ENCODE measurements at places on chromosomes 1 and 21.

DNA sequence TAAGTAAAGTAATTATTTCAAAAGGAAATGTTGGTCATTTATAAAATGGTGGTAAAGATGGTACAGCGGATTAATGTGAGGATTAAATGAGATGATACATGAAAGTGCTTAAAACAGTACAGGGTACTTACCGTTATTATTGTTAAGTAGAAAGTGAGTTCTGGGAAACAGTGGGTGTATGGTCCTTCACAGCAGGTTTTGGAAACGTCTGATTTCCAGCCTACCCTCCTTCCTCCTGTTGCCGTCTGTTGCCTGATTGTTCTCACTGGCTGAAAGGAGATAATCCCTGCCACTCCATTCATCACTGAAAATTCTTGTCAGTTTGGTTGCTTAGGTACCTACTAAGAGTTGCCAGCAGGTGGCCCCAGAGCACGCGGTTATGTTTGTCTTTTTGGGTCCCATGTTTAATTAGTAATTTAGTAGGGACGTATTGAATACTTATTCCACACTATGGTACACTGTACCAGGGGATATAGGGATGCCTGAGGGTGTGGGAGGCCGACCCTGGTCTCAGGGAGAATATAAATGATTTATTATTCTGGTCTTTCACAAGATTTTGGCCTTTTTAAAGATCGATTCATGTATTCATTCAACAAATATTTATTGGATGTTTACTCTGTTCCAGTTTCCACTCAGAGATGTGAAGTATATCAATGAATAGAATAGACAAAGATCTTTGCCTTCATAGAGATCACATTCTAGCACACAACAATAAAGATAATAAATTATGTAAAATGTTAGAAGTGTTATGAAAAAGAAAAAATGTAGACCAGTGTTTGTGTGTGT is 30.8 kb upstream of the RPTN start:
- peak; percentile 22 for DNase-seq

- DNase-seq, result no peak
Observed at GRCh38 chr1:150905301-150905700, 18.4 kb downstream of the CTXND2 start.

DNA sequence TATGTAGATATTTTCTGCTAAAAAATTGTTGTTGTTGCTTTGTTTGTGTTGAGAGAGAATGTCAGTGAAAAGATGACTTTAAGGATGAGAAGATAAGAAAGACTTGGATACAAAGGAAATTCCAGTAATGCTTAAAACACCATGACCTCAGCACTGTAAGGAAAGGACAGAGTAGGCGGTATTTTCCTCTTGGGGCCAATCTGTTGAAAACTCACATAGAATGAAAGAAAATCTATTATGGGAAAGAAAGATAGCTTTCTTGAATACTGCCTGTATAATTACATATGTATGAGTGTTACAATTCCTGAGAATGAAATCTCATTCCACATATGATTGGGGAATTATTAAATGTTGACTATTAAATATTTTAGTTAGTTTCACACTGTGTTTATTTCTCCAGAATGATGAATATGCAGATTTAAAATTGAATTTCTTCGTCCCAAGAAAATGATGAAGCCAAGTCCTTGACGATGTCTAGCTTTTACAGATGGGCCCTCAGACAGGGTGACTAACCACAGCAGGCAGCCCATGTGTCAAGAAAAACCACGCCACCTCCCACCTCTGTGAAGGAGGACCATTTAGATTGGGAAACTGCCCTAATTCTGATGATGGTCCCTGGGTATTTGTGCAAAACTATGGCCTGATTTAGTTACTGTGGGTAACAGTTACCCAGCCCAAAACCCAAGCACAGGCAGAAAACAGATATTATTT is 49.7 kb upstream of the LMO4 start:
- no peak for DNase-seq

- no peak for DNase-seq
Observed at GRCh38 chr1:173201969-173202368, 5.2 kb downstream of the TNFSF4 start.

DNA sequence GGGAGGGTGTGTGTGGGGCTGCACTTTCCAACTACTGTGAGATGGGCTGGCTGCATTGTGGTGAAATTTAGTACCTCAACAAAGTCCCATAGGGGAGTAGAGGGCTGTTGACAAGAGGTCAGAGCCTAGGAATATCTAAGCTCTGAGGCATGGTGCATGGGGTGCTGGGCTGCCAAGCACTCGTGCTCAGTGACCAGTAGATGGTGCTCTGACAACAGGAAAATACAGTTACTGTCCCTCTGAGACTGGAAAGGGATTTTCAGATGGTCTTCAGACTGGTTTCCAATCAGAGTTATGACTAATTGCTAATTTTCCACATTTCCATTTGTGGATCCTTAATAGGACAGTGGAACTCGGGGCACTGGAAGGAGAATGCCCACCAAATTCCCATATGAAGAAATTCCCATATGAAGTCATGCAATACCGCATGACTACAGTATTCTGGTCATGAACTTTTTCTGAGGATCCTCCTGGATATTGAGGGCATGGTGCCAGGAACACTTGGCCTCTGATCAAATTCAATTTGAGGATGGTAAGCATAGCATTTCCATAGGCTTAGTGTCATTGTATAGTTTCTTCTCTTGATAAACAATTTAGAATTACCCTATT is 4.1 kb upstream of the CACNA1E start:
- DNase-seq, result peak; percentile 58

DNA sequence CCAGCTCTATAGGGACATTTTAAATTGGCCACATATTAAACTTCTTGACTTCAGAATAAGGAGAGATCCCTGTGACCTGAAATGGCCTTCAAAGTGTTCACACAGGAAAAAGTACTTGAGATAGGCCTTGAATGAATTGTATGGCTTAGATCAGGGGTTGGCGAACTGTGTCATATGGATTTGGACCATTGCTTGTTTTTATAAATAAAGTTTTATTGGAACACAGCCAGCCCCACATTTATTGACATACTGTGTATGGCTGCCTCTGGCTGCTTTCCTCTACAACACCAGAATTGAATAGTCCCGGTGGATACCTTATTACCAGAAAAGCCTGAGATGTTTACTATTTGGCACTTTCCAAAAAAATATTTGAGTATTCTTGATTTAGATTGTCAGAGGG is 4.0 kb downstream of the BROX start:
- no peak for DNase-seq

DNA sequence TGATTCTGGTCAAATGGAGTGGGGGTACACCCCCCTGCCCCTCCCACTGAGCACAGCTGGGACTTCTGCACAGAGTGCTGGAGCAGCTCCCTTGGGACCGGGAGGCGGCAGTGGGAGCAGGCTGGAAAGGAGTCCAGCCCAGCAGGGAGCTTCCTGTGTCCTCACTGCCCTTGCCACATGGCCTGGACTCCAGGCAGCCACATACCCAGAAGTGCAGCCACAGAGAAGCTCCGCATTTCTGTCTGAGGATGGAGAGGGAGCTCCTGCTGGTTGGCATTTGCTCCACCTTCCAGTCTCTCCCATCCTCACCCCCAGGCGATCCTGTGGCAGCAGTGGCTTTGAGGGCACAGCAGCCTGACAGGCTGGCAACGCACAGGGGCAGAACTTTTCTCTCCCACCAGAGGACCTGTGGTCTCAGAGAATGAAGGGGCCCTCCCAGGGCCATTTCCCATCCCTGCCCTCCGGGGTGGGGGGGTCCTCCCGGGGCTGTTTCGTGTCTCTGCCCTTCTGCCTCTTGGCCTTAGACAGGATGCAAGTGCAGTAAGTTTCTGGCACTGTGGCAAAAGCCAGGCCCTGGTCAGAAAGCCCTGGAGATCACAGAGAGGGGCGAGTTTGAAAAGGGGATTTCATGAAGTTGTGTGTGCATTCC is 103.6 kb upstream of the COL6A1 start:
- DNase-seq, result no peak

DNA sequence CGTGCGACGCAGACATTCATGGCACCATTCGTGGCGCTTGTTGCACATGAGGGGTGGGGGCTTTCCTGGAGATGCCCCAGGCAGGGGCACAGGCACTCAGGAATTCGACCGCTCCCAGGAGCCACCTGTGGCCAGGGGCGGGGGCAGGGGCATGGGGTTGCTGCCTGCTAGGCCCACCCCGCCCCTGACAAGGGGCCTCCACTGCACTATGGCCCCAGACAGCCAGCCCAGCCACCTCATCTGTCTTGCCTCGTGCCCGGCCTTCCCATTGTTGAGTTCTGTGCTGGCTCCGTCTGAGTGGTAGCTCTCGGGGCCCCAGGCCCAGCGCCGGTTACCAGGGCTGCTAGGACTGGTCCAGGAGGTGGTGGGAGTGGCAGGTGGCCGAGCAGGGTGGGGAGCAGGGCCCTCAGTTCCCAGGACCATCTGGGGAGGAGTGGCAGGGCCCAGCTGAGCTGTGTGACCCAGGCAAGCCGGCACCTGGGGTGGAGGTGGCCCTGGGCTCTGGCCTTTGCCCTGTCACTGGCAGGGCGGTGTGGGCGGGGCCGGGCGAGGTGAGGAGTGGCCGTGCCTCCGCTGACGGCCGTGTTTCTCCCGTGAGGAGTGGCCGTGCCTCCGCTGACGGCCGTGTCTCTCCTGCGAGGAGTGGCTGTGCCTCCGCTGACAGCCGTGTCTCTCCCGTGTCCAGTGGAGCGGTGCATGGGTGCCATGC is 1.9 kb downstream of the PLCH2 start:
- DNase-seq, result no peak

- DNase-seq, result no peak
Observed at GRCh38 chr1:151144474-151145303, 1.7 kb downstream of the SEMA6C start.

GRCh38 chr1:17883662-17884395 is 128.7 kb downstream of the ACTL8 start:
- DNase-seq, result no peak

DNA sequence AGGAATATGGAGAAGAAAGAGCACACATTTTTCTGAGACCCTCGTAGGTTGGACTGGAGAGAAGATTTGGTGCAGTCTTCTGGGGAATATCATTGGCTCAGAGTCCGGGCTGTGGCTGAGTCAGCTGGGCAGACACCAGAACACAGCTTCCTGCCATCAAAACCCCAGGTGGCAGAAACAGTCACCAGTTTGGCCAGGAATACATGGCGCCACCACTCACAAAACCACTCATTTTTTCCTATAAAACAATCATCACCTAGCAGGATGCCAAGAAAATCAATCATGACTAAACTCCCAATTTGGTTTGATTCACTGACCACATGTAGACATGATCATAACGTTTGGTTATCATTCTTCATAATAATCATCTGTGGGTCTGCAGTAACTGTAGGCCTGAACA is 178.1 kb upstream of the PBX1 start:
- no peak for DNase-seq

DNA sequence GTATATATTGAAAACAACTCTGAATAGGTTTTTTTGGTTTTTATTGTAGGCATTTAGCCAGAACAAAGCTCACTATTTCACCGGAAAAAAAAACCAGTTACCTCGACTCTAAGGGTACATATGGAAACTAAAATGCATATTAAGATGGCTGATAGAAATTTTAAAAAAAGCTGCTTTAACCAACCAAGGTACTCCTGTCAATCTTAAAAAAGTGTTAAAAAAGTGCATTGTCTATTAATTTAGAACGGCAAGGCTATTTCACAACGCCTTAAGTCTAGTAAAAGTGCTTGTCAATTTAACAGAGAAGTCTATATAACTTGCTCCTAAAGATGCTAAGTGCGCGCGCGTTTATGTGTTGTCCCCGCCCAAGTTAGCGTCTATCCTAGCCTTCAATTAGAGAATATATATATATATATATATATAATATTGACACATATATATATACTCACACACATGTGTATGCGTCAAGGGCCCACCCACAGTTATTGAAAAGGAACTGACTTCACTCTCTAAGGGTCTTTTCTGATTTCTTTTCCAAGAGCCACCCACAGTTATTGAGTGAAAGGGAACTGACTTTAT is 934 bp downstream of the ASPM start:
- DNase-seq, result no peak

DNA sequence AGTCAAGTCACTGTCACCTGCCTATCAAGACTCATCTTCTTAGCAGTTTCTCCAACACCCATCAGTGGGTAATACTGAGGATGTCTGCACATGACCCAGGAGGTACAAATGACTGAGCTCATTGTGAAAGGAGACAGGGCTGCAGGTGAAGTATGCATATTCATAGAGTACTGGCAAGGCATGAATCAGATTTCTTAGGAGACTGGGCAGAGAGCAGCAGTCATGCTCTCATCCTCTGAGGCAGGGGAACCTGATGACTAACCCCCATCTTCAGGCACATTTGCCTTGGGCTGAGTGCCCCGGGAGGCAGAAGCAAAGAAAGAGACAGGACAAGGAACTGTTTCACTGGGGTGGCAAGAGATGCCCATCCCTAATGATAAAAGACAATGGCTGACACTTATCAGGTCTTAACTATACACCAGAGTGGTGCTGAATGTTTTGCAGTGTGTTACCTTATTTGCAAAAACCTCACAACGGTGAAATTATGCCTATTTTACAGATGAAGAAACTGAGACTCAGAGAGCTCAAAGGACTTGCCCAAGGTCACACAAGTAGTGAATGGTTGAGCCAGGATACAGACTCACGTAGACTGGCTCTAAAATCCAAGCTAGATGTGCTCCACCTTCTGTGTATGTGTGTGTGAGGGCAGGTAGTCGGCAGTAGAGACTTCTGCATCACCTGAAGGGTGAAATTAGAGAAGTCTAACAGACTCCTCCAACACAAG is 9.2 kb upstream of the GRHL3 start:
- no peak for DNase-seq

- DNase-seq, result no peak
Observed at GRCh38 chr1:61055110-61055614, 27.2 kb upstream of the NFIA start.

- no peak for DNase-seq
Observed at GRCh38 chr1:248618119-248618518, 16.8 kb downstream of the OR2T11 start.

Data from GM12864 (cell line).